ENCODE measurements at places on chromosomes 1 and 21. TPM values are rescaled to one million over a fixed set of nuclear protein-coding genes. Genes with fewer than 3 reads are reported as not detected.

DDR2 gene
- total RNA-seq, result 34.4 TPM

RNF11 gene
- total RNA-seq, result 120 TPM

DNA sequence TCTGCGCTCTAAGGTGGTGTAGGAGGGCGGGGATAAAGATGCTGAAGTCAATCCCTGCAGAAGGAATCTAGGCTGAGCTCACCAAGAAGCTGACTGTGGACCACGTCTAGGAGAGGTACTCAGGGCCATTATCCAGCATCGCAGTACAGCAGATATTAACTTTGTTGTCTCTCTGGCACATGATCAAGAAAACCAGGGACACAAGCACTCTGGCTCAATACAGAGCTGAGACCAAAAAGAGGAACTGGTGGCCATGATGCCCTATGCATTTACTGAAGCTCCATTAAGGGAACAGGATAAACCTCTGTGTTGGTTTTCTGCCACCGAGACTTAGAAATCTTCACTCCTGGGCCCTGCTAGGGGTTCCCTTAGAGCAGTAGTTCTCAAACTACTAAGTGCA lies 38.0 kb upstream of the ANGPTL7 start:
- DNase-seq, result no peak

DNA sequence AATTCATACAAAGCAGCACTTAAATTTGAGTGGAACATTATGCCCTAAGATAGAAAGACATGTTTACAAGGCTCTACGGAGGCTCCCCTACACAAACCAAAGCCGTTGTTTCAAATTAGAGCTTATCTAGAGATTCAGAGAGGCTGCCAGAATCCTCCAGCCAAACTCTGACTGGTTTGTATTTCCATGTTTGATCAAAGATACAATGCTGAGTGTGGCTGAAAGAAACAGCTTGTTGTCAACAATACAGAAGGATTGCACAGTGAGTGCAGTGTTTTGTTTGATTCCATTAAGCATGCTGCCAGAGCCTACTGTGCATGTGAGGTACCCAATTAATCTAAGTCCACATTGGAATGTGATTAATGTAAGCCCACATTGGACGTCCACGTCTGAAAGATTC lies 402.7 kb downstream of the DISC1 start:
- no peak for DNase-seq

DNA sequence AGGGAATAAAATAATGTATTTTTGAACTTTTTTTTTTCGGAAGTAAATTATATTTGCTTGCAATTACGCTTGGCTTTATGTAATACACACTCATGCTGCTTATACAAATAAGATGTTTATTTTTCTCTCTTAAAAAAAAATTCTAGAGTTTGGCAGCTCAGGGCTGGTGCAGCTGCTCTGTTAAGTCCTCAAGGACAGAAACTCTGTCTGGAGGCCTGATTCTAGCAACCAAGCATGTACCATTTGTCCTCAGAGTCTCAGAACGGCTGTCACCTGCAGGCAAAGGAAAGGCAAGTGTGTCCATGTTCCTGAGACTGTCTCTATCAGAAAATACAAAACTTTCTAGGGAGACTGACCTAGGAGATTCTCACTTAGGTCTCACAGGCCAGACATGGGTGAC lies 23.2 kb upstream of the CLDN17 start:
- DNase-seq, result no peak
